Stimulated activated CD8-positive, alpha-beta memory T cell treated with anti-CD3 and anti-CD28 coated beads, Interleukin-7, amount 100 ng/mL, for 1 hour (primary cell): ENCODE measurements at places on chromosomes 7 and 10.

DNA sequence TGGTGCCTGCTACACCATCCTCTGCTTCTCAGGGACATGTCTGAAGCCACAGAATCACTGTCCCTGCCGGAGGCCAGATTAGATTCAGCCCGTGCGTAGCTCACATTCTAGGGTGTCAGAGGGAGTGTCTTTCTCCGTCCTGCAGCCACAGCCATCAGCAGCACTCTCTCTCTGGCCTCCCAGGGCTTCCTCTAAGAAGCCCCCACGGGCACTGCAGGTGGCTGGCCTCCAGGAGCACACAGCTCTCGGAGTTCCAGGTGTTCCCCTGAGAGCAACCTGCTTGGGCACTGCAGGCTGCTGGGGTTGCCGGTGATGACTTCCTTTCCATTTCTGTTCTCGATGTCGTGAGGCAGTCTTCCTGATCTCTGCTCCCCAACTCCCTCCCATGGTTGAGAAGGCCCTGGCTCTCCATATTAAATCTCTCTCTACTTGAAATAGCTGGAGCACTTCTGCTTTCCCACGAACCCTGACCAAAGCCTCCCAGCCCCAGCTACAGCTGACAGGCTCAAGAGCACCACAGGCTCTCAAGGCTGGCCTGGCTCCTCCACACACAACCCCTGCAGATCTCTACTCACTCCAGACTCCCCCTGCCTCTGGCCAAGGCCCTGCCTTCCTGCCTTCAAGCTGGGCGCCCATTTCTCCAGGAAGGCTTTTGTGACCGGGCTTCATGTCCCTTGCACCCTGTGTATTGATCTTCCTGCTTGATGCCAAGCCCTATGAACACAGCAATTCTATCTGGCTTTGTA, 49.0 kb upstream of the TMEM72 start:
- DNase-seq: no peak

GRCh38 chr10:17029581-17030271, 99.9 kb downstream of the CUBN start:
- DNase-seq: peak; percentile 55

DNA sequence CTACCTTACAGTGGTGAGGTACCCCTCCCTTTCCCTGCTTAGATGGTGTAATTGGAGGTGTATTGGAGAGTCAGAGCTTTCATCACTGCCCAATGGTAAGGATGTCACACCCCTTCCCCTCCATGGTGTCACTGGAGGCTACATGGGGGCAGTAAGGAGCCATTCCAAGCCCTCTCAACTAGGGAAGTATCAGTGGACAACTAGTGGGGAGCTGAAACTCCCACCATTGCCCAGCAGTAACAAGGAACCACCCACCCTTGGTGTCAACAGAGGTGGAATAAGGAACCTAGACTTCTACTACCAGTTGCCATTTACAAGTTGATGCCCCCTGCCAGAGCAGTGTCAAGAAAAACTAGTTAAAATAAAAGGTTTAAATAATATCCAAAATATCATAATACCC, 2.8 kb upstream of the HIBADH start:
- no peak for DNase-seq

DNA sequence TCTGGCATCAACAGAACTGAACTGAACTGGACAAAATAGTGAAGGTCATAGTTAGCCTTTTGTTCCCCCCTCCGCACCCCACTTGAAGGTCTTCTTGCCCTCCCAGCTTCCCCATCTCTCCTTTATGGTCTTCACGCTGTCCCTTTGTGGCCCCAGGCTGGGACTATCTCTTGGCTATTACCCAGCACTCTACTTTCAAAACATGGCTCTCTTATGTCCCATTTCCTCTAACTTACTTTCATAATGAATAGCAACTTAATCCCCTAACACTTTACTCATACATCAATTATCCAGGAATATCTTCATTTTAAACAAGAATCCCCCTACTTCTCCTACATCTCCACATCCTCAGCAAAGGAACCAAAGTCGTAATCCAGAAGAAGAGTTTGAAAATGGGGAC, 135.3 kb upstream of the ITGB1 start:
- no peak for DNase-seq

- DNase-seq: no peak
Observed at GRCh38 chr7:2956526-2957368, 86.9 kb downstream of the CARD11 start.

GRCh38 chr10:128812000-128812399, 655.0 kb upstream of the MGMT start:
- no peak for DNase-seq

DNA sequence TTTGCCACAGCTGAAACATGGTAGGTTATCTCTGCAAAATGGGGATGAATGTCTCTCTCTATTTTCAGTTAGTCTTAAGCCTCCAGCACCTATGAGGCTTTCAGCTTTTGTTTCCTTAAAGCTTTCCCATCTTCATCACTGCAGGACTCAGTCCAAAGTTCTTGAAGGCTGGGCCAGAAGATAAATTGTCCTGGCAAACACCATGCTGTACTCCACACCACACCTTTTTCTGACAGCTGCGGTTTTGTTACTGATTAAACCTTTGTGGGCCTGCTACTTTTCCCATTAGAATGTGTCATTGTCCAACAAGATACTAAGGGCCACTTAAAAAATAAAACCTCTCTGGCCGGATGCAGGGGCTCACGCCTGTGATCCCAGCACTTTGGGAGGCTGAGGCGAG, 87.2 kb upstream of the A1CF start:
- no peak for DNase-seq

DNA sequence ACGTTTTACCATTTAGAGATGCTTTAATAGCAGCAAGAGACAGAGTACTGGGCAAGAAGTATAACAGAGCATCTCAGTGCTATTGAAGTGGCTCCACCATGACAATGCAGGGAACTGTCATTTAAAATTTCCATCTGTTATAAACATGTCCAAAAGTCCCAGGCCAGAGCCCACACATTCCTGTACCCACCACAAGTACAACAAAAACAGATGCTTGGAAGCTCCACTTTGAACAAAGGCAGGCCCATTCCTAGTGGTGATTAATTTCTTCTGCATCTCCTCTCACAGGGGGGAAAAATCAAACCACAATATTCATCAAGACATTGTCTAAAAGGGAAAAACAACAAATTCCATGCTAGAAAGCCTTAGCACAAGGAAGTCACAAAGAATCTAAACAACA, 627.9 kb downstream of the PARD3 start:
- no peak for DNase-seq

GRCh38 chr7:44733708-44734481, 14.8 kb upstream of the ZMIZ2 start:
- no peak for DNase-seq

GRCh38 chr7:6258440-6259182, 13.8 kb downstream of the CYTH3 start:
- DNase-seq: no peak

GRCh38 chr10:348456-348855, 213.2 kb downstream of the ZMYND11 start:
- no peak for DNase-seq

- no peak for DNase-seq
Observed at GRCh38 chr10:44207160-44207559, 177.7 kb downstream of the CXCL12 start.

- DNase-seq: no peak
Observed at GRCh38 chr10:76205361-76205760, 773.9 kb downstream of the LRMDA start.

DNA sequence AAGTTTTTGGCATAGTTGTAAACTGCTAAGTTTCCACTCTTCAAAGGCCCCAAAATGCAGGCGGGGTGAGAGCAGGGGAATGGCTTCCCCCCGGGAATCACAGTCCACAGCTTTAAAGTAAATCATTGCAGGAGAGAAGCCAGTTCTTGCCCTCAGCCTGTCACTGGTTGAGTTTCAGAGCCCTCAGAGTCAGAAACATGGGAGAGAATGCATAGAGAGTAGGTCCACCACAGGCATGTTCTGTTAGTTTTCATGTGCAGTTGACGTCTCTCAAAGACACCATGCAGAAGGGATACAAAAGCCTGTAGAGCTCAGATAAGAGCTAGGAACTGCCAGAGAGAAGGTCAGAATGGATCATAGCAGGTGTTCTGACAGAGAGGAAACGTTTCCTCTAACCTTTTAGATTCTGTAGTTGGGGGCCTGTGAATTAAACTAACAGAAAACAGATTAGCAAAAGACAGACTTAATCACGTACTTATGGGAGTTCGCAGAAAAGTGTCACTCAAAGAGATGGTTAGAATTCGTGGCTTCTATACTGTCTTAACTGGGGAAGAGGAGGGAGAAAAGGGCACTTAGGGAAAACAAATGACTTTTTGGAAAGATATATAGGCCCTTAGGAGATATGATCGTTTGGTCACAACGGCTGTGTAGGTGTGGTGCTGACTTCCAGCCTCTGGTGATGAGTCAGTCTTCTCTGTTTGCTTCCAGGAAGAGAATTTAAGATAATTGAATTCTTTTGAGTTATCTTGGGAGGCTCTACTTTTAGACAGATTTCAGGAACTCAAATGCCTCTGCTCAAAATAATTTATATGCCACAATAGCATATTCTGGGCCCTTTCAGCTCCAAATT, 48.0 kb upstream of the MSRB2 start:
- no peak for DNase-seq

- DNase-seq: no peak
Observed at GRCh38 chr7:137578541-137578940, 235.0 kb upstream of the PTN start.

DNA sequence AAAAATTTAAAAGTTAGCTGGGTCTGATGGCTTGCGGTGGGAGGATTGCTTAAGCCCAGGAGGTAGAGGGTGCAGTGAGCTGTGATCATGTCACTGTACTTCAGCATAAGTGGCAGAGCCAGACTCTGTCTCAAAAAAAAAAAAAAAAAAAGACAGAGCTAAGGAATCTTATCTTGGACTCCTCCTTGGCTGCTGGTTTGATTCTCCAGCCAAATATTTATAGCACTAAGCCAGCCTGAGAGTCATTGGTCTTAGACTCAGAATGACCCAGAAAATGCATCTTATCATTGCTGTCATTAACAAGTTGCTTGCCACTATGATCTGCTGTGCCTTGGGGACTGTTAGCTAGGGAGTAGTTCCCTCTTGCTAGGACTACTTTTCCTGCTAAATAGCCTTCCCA, 164.7 kb downstream of the GNAT3 start:
- DNase-seq: no peak

DNA sequence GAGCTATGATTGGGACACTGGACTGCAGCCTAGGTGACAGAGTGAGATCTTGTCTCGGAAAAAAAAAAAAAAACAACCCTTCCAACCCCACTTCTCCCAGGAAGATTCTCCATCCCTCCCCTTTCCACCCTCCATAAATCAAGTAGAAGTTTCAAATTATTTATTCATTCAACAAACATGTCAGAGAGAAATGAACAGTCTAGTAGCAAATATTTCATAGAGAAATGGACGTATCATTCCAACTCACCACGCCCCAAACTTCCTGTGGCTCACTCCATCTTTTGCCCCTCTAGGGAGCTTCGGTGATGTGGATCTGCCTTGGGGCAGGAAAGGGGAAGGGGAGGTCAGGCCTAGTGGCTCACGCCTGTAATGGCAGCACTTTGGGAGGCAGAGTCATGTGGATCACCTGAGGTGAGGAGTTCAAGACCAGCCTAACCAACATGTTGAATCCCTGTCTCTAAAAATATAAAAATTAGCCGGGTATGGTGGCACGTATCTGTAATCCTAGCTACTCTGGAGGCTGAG, 638 bp upstream of the TRAPPC14 start:
- DNase-seq: no peak

GRCh38 chr7:25139536-25139935, 14.5 kb upstream of the CYCS start:
- DNase-seq: no peak

GRCh38 chr7:72466797-72467196, 54.7 kb upstream of the CALN1 start:
- no peak for DNase-seq

DNA sequence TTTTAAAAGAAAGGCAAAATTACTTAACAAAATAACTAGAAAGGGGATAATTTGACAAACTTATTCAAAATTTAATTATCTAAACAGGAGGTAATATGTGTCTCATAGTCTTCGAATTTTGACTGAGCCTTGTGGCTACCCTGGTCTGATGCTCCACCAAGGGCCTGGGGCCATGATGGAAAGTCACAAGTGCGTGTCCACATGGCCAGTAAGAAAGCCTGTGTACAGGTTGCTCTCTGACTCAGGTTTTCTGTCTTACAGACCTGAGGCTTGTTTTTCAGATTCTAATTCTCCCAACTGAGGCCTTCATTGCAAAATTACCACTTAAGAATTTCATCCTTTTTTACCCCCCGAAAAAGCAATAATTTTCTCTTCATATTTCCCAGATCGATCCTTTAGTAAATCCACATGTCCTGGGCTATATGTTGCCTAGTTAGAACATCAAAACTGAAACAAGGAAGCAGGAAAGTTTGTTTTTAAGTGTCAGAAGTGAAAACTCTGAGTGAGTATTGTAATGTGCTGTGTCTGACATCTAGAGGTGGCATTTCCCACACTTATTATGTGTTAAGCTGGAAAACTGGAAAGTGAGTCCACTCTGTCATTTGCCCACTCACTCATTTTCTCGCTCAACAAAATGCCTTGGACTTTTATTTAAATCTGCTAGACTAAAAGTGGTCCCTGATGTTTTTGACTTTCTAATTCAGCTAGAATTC, 10.0 kb downstream of the CYP3A43 start:
- no peak for DNase-seq

DNA sequence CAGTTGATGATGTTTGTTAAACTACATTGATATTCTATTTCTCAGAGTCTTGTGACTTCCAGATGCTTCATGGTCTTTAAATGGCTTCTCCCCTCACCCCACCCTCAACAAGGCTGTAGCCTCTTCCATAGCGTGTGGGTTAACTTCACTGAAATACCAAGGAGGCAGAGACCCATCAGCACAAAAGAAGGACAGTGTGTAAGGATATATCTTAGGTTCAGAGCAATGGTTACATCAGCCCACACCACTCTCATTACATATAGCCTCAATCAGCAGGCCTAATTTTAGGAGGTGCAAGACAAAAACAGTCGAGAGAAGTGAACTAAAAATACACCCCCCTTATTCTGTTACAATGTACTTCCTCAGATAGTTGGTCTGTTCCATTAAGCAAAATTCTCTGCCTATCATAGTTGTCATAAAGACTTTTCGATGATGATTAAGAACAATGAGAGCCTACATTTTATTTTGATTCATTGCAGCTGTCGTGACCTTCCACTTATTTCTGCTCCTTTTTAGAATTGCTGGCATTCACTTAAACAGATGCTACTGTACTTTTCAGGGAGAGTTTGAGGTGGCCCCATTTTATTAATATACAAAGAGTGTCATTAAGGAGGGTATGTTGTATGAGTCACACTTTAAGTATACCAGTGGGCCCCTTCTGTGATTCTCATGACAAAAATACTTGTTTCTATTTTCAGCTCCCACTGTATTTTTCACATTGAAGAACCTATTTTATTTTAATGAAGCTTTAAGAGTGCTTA, 52.1 kb downstream of the WIPF3 start:
- DNase-seq: no peak
